ENCODE measurements at places on chromosomes 16 and 17.

GRCh38 chr17:14366199-14366598, 65.3 kb downstream of the HS3ST3B1 start:
- DNase-seq: no peak

- no peak for DNase-seq
Observed at GRCh38 chr17:74544991-74545842, 698 bp downstream of the CD300C start.

- no peak for DNase-seq
Observed at GRCh38 chr17:44137891-44138709, 3.6 kb upstream of the HROB start.

GRCh38 chr16:52539191-52539590, 7.8 kb downstream of the TOX3 start:
- no peak for DNase-seq

- no peak for DNase-seq
Observed at GRCh38 chr17:48055531-48056245, 7.5 kb downstream of the NFE2L1 start.

GRCh38 chr16:76345163-76345661, 68.0 kb downstream of the CNTNAP4 start:
- DNase-seq: no peak
